ENCODE measurements at places on chromosomes 1 and 21. TPM values are rescaled to one million over a fixed set of nuclear protein-coding genes. Genes with fewer than 3 reads are reported as not detected.

DNA sequence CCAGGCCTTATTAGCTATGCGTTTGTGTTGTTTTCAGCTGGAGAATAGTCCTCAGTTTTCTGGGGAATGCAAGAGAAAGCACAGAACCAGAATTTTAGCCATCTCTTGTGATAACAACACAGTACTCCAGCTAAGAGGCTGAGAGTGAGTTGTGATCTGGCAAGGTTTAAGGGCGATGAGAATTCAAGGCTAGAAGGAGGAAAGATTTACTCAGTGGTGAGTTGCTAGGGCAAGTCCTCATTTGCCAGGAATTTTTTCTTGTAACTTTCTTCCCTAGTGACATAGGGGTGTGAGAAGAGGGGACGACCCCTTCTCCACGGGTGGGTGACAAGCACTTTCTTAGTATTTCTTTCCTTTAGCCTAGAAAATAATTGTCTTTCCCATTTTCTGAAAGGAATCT lies 53.2 kb downstream of the HHAT start:
- no peak for DNase-seq

DNA sequence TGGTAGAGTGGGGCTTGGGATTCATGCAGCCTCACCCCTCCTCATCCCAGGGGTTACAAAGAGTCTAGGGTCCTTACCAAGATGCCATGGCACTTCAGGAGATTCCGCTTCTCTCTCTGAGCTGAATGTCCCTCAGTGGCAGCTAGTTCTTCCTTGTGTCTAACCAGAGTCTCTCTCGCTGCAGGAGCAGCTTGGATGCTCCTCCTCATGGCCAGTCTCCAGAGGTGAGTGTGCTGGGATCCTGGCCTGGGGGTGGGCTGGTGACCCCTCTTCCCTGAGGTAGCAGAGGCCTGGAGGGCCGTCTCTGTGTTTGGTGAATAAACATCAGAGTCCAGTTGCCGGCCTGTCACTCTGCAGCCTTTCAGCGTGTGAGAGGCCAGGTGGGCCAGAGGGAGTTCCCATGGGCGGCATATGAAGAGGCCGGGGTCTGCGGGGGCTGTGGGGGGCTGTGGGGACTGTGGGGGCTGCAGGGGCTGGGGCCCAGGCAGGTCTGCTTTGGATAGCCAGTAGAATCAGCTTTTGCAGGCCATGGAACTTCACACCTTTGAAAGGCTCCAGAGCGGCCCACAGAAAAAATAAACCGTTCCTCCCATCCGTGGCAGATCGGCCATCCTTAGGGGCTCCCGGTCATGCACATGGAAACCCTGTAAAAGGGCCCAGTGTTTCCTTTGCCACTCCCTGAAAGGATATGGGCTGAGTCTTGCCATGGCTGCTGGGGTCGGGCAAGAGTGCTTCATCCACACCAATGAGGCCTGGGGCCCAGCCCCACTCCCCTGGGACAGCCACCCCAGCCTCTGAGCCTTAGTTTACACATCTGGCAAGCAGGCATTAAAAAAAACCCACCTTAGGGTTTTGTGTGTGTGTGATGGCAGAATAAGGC lies 256.4 kb downstream of the FOXD2 start:
- DNase-seq, result peak; percentile 33

GRCh38 chr1:172940174-172940855 lies 110.4 kb downstream of the TNFSF18 start:
- DNase-seq, result no peak

DNA sequence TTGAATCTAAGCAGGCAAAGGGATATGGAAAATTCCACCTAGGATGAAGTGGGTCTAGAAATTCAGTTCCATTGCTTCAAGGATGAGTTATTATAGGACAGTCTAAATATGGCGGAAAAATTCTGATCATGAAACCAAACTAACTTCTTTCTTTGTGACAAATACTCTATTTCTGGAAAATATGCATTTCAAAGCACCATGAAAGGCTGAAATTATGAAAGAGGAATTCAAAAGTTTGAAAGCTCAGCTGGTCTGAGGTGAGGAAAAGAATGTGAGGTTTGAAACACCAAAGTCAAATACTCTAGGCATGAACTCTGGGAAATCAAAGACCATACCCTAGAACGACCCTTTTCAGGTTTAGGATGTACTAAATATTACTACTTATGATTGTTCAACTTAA lies 36.4 kb upstream of the COL11A1 start:
- DNase-seq, result no peak

DNA sequence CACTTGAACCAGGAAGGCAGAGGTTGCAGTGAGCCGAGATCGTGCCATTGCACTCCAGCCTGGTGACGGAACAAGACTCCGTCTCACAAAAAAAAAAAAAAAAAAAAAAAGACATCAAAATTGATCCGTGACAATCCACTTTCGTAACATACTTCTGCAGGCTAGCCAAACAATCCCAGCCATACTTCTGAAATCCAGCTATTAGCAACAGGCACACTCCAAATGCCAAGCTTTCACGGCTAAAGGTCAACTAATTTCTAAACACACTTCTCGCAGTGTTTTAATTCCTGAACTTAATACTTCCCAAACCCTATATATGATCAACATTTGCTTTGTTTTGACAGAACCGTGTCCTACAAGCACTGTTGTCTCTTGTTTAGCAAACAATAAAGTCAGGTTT lies 411.3 kb upstream of the RUNX1 start:
- DNase-seq, result no peak

CFAP45 gene
- total RNA-seq, result 1.1 TPM

DNA sequence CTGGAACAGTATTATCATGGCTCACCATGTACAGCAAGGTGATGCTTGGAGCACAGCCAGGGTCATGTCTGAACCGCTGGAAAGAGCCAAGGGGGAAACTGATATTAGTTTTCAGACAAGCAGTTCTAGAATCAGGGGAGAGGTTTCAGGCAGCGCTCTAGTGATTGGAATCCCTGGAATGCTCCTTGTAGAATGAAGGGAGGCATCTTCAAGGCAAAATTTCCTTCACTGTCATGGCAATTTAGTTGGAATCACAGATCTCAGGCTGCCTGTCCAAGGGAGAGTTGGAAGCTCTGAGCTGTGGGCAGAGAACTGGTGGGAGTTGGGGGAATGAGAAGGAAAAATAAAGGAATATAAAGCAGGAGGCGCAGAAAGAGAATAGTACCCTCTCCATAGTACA lies 737.1 kb downstream of the PTPRU start:
- DNase-seq, result no peak

DNA sequence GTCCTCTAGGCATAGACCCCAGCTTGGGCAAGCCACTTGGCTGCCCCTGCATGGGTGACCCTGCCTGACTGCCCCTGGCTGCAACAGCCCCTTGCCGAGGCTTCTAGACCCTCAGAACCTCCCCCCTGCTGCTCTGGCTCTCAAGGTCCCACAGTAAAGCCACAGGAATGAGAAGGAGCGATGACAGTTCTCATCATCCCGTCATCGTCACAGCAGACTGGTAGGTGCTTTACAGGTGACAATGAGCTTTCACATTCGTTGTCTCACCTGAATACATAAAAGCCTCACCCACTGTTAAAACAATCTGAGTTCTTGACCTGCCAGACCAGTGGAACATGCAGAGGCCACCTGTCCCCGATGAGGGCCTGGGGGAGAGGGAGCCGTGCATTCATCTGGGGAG lies 36.0 kb upstream of the GPR157 start:
- DNase-seq, result peak; percentile 74

- DNase-seq, result no peak
These were observed 27.3 kb downstream of the LY9 start for GRCh38 chr1:160823296-160823695.

DNA sequence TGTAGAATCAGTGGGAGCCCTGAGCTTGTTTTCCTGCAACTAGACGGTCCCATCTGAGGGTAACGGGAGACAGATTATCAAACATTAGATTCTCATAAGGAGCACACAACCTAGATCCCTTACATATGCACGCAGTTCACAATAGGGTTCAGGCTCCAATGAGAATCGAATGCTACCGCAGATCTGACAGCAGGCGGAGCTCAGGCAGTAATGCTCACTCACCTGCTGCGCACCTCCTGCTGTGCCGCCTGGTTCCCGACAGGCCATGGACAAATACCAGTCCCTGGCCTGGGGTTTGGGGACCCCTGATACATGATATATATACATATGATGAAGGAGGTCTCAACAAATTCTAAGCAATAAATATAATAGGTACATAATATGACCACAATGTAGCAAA lies 19.7 kb upstream of the SMIM12 start:
- DNase-seq, result peak; percentile 65

DNA sequence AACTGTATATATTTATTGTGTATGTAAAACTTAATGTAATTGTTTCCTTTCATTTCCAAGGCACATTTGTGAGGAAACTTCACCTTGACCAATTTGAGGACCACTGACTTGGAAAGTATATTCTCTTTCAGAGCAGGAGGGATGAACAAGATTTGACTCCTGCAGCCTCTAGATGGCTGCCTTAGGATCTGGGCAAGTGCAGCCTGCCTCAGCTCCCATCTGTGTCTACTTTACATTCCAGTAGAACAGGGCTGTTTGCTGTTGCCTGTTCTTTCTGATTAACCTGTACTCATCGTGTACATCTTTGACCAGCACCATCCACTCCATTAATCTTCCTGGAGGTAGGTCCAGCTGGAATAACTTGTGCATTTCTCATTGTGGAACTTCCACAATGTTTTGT lies 312.8 kb downstream of the HLX start:
- no peak for DNase-seq

- peak; percentile 27 for DNase-seq
These were observed 19.7 kb upstream of the PRSS38 start for GRCh38 chr1:227795732-227796131.

GRCh38 chr1:161287482-161288054 lies 22.2 kb downstream of the MPZ start:
- DNase-seq, result no peak

Measured in endodermal cell (in vitro differentiated cells).